ENCODE measurements at places on chromosomes 12 and 14. TPM values are rescaled to one million over a fixed set of nuclear protein-coding genes. Genes with fewer than 3 reads are reported as not detected.
A peak's percentile ranks its signal among the peaks of the same experiment; 100 is the strongest.

- H3K4me3 ChIP-seq, result no peak overlapping the region
- DNase-seq, result no peak
- no peaks in the 10 kb centered on the region for H3K27me3 ChIP-seq
- peaks cover 20% of the 10 kb centered on the region for H3K36me3 ChIP-seq
These were observed 1.9 kb upstream of the SCFD1 start for GRCh38 chr14:30620178-30620577.

- no peaks in the 10 kb centered on the region for H3K36me3 ChIP-seq
- H3K4me1 ChIP-seq, result no peaks in the 10 kb centered on the region
- no peak overlapping the region for H3K27ac ChIP-seq
- H3K27me3 ChIP-seq, result no peaks in the 10 kb centered on the region
- H3K4me3 ChIP-seq, result no peak overlapping the region
These were observed 198.1 kb upstream of the PLXNC1 start for GRCh38 chr12:93950311-93950710.

DNA sequence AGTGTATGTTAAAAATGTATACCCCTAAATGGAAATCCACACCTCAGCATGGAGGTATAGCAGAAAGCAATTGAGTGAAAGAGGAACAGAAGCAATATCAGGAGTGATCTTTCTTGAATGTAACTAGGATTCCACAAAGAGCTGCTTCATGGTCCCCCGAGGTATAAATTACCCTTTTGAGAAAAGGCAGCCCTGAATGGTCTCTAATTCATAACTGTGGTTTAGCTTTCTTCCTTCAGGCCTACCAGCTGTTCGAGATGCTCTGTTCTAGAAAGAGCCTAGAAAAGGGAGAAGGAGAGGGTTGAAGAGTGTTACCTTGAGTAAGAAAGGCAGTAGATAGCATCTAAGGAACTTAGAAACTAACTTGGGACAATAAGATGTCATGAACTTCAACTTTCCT, 42.9 kb upstream of the CSRNP2 start:
- peaks cover 18% of the 10 kb centered on the region for H3K4me1 ChIP-seq
- no peak overlapping the region for H3K4me3 ChIP-seq
- H3K36me3 ChIP-seq, result no peaks in the 10 kb centered on the region

- no peaks in the 10 kb centered on the region for H3K27me3 ChIP-seq
- no peaks in the 10 kb centered on the region for H3K4me1 ChIP-seq
- no peak overlapping the region for H3K4me3 ChIP-seq
- H3K27ac ChIP-seq, result no peak overlapping the region
- no peak for DNase-seq
These were observed 16.9 kb upstream of the PRICKLE1 start for GRCh38 chr12:42606471-42606870.

- H3K36me3 ChIP-seq, result no peaks in the 10 kb centered on the region
- peak within 1 kb of the TSS; percentile 86 for H3K27ac ChIP-seq
- DNase-seq, result peak; percentile 75
- H3K4me1 ChIP-seq, result peaks cover 46% of the 10 kb centered on the region
These were observed at the start of gene SOX5 for GRCh38 chr12:23949348-23950209. Gene SOX5, minus strand, starts transcription at chr12:23949670. Its CDS starts 69 bp downstream, at chr12:23949601.

DNA sequence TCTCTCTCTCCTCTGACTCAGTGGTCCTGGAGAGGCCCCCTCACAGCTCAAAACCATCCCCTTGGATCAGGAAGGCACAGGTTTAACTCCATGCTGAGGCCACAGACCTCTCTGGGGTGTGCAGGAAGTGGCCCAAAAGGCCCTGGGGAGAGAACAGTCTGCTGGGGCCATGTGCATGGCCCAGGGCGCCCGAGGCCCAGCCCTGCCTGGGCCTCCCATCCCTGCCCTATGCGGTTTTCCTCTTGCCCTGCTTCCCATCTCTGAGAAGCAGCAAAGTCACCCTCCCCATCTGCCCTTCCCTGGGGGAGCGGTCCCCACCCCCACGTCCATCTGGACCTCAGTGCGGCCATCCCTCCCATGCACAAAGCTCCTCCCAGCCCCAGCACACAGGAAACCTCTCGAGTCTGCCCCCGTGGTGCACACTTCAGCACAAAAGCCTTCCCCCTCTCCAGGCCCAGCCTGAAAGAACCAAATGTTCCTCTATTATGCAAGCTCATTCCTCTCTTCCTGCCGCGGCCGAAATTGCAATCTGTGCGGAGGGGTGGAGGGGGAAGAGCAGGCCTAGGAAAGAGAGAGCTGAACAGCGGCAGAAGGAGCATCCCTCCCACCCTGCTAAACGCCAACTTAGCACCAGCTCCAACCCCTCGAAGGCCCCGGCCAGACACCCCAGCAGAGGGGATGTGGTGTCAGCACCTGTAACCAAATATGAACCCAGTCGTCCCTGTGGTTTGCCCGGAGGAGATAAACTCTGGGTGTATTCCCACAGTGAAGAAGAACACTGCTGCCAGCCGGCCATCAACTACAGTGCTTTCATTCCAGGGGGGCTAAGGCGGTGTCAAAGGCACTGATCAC, 108.5 kb downstream of the SCARB1 start:
- H3K4me3 ChIP-seq, result no peak overlapping the region
- no peak for DNase-seq
- peaks cover 25% of the 10 kb centered on the region for H3K4me1 ChIP-seq
- peaks cover 5% of the 10 kb centered on the region for H3K27me3 ChIP-seq
- no peaks in the 10 kb centered on the region for H3K36me3 ChIP-seq

DNA sequence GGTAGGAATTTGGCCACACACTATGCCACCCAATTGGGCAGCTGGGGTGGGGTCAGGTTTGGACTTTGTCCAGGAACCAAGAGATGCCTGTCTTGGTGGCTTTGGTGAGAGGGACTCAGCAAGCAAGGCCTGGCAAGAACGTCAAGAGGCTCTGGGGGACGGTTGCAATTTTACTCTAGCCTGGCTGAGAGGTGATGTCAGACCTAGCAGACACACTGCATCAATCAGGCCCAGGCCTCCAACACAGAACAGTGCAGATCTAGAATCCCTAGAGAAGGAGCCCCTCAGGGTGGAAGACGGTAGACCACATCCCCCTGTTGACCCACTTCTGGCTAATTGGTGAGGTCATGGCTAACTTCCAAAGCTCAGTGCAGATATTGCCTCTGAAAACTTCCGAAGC, 1.6 kb upstream of the UNC119B start:
- H3K27ac ChIP-seq, result no peak overlapping the region
- DNase-seq, result no peak
- H3K4me1 ChIP-seq, result peaks cover 36% of the 10 kb centered on the region
- no peaks in the 10 kb centered on the region for H3K36me3 ChIP-seq

DNA sequence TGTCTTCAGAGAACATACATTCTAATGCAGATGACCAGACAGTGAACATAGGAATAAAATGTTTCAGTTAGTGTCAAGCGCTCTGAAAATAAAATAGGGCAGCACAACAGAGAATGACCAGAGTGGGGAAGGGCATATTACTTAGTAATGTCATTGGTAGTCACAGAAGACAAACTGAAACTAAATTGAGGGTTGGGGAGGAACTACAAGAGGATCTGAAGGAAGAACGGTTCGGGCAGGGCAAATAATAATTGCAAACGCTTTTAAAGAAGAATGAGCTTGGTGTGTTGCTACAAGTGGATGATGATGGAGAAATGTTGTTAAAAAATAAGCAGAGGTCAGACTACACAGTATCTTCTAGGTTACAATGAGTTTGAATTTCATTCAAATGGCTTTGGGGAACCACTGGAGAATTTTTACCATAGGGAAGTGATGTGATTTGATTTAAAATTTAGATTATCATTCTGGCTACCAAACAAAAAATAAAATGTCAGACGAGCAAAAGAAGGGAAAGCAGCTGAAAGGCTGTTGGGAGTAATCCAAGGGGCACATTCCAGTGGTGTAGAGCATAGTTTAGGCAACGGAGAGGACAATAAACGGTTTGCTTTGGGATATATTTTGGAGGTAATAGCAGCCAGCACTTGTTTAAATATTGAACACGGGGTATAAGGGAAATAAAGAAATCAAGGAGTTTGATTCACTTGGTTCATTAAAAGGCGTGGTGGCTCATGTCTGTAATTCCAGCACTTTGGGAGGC, 56.3 kb upstream of the SLC6A13 start:
- no peak for DNase-seq
- peaks cover 23% of the 10 kb centered on the region for H3K36me3 ChIP-seq
- H3K27ac ChIP-seq, result no peak overlapping the region
- no peak overlapping the region for H3K4me3 ChIP-seq
- no peaks in the 10 kb centered on the region for H3K4me1 ChIP-seq

GRCh38 chr14:64811676-64812075, 68.0 kb downstream of the SPTB start:
- H3K36me3 ChIP-seq, result no peaks in the 10 kb centered on the region
- peaks cover 22% of the 10 kb centered on the region for H3K27me3 ChIP-seq
- no peak overlapping the region for H3K4me3 ChIP-seq
- peaks cover 2% of the 10 kb centered on the region for H3K4me1 ChIP-seq
- H3K27ac ChIP-seq, result no peak overlapping the region

- no peak overlapping the region for H3K4me3 ChIP-seq
- peak overlapping the region; percentile 58 for H3K27ac ChIP-seq
- peak; percentile 46 for DNase-seq
- peaks cover 46% of the 10 kb centered on the region for H3K4me1 ChIP-seq
- no peaks in the 10 kb centered on the region for H3K36me3 ChIP-seq
These were observed 27.0 kb downstream of the SYNE3 start for GRCh38 chr14:95489214-95490137.

DNA sequence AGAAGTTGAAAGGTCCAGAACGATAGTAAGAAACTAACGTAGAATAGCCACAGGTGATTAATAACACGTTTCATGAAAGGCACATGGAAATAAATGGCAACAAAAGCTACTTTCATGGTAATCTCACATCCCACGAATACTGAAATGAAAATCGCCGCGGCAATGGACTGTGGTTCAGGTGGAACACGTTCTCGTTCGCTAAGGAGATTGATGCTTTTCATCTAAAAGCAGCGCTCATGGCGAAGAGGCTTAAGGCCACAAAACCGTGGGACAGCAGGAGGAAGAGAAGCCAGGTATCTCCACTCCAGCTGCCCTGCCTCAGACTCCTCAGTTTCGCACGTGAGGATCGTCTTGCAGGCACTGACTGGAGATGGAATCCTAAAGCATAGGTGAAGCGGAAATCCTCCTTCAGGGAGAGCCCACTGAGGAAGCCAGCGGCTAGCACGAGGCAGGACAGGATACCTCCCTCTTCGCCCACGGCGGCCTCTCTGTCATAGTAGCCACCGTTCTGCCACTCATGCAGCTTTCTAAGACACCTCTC, 696 bp upstream of the GPHN start:
- no peaks in the 10 kb centered on the region for H3K36me3 ChIP-seq
- no peaks in the 10 kb centered on the region for H3K27me3 ChIP-seq
- peak overlapping the region; percentile 99 for H3K4me3 ChIP-seq

- no peaks in the 10 kb centered on the region for H3K36me3 ChIP-seq
- no peak overlapping the region for H3K27ac ChIP-seq
- peaks cover 8% of the 10 kb centered on the region for H3K4me1 ChIP-seq
- peaks cover 24% of the 10 kb centered on the region for H3K27me3 ChIP-seq
- H3K4me3 ChIP-seq, result no peak overlapping the region
These were observed 5.5 kb downstream of the ITGA5 start for GRCh38 chr12:54413284-54414190.

DNA sequence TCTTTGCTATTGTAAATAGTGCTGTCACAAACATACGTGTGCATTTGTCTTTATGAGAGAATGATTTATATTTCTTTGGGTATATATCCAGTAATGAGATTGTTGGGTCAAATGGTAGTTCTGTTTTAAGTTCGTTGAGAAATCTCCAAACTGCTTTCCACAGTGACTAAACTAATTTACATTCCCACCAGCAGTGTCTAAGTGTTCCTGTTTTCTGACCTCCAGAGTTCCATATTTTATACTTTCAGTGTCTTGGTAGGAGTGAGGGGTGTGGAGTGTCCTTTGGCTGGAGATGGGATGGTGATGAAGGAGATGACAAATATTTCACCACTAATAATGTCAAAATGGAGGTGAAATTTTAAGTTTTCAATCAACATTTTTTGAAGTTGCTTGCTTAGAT, 86.4 kb downstream of the DACT1 start:
- no peaks in the 10 kb centered on the region for H3K4me1 ChIP-seq
- no peaks in the 10 kb centered on the region for H3K36me3 ChIP-seq
- no peak for DNase-seq
- H3K27ac ChIP-seq, result no peak overlapping the region
- H3K27me3 ChIP-seq, result no peaks in the 10 kb centered on the region

DNA sequence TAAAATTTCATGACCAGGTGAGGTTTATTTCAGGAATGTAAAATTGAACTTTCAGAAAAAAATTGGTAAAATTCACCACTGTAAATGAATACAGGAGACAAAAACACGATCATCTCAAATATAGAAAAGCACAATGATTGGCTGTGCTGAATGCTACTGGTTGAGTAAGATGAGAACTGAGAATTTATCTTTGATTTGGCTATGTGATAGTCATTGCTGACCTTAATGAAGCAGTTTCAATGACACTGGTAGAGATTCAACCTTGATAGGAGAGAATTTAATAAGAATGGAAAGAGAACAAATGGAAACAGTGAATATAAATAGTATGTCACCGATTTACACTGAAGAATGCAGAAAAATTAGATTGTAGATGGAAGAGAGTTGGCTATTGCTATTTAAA, 6.4 kb upstream of the PMCH start:
- no peaks in the 10 kb centered on the region for H3K36me3 ChIP-seq
- no peak overlapping the region for H3K27ac ChIP-seq
- no peak for DNase-seq
- H3K4me3 ChIP-seq, result no peak overlapping the region
- H3K27me3 ChIP-seq, result no peaks in the 10 kb centered on the region
- no peaks in the 10 kb centered on the region for H3K4me1 ChIP-seq

- peaks cover 42% of the 10 kb centered on the region for H3K4me1 ChIP-seq
- H3K27ac ChIP-seq, result no peak overlapping the region
- no peaks in the 10 kb centered on the region for H3K36me3 ChIP-seq
- no peak for DNase-seq
- H3K4me3 ChIP-seq, result no peak overlapping the region
These were observed 30.8 kb upstream of the COL2A1 start for GRCh38 chr12:48034835-48035805.

DNA sequence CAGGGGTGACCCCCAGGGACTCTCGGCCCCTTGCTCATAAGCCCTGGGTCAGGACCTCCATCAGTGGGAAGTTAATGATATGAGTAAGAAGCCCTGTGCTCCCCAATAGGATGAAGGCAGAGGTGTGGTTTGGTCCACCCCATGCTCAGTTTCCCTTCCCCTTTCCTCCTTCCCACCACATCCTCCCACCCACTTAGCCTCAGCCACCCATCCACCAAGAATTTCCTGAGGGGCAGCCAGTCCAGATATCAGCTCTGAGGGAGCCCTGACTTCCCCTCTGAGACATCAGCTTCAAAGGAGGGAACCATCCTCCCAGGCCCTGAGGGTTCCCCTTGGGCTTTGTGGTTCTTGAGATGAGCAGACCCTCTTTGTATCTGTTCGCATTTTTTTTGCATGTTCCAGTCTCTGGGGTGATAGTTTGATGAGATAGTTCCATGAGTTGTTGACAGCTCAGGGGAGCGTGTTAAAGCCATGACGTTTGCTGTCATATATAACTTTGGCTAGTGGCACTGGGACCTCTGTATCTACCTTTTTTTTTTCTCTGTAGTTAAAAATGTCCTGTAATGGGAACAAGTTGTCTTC, 71.2 kb downstream of the LGMN start:
- no peak overlapping the region for H3K27ac ChIP-seq
- DNase-seq, result no peak

SERPINA6 gene
- 260 TPM for total RNA-seq

AJUBA gene
- 109 TPM for total RNA-seq

SLC25A47 gene
- total RNA-seq, result 1.0 TPM

CREBL2 gene
- 10.1 TPM for total RNA-seq
